Immature natural killer cell (primary cell): ENCODE measurements at places on chromosomes 4 and X. TPM values are rescaled to one million over a fixed set of nuclear protein-coding genes. Genes with fewer than 3 reads are reported as not detected.

The DUX4 gene
- polyA plus RNA-seq, result not detected

DNA sequence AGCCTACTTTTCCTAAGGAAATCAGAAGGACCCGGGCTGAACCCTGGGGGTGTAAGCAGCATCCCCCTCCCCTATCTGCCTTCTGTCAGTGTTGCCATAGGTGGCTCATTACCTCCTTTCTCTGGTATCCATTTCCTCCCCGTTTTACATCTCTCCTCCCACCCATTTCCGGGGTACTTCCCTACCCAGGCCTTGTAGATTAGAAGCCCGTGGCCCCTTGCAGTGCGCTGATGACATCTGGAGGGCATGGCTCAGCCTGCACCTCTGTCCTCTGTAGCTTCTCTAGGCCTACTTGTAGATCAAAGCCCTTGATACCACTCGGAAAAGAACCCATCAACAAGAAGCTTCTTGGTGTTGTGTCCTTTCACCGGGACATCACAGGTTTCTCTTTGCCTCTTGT is 71.8 kb downstream of the NBDY start:
- peak overlapping the region; percentile 70 for H3K27ac ChIP-seq
- DNase-seq, result no peak
- no peak overlapping the region for H3K4me3 ChIP-seq

GRCh38 chr4:40617872-40618271 is 11.8 kb downstream of the RBM47 start:
- H3K27ac ChIP-seq, result no peak overlapping the region
- no peaks in the 10 kb centered on the region for H3K36me3 ChIP-seq
- H3K4me3 ChIP-seq, result no peak overlapping the region
- peaks cover 4% of the 10 kb centered on the region for H3K4me1 ChIP-seq
- no peak for DNase-seq

DNA sequence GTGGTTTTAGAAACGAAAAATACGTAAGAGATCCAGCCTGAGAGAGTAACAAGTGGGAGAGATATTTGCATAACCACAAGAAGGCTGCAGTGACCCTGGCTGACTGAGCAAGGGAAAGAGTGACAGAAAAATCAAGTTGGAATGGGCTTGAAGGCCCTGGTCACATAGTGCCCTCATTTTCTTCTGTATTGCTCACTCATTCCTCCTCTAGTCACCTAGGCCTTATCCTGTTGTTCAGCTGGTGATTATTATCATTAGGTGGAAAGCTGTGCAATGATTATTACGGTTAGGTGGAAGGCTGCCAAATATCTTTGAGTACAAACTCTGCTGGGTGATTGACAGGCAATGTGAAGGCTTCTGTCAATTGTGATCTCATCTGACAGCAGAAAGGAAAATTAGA is 2384.1 kb downstream of the PCDH7 start:
- H3K27ac ChIP-seq, result no peak overlapping the region
- no peaks in the 10 kb centered on the region for H3K27me3 ChIP-seq
- H3K36me3 ChIP-seq, result peaks cover 7% of the 10 kb centered on the region
- H3K4me1 ChIP-seq, result no peaks in the 10 kb centered on the region
- H3K4me3 ChIP-seq, result no peak overlapping the region
- no peak for DNase-seq

DNA sequence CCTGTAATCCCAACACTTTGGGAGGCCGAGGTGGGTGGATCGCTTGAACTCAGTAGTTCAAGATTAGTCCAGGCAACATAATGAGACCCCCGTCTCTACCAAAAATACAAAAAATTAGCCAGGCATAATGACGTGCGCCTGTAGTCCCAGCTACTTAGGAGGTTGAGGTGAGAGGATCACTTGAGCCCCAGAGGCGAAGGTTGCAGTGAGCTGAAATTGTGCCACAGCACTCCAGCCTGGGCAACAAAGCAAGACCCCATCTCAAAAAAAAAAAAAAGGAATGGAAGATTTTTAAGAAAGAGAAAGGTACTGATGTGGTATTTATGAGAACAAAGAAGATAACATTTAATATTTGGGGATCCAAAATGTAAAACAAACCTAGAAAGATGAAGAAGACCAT is 27.0 kb upstream of the NMU start:
- H3K27ac ChIP-seq, result no peak overlapping the region
- H3K4me1 ChIP-seq, result no peaks in the 10 kb centered on the region
- H3K27me3 ChIP-seq, result no peaks in the 10 kb centered on the region
- H3K4me3 ChIP-seq, result no peak overlapping the region
- no peaks in the 10 kb centered on the region for H3K36me3 ChIP-seq
- DNase-seq, result no peak

The SUPT20HL2 gene
- polyA plus RNA-seq, result not detected

The GAGE12F gene
- polyA plus RNA-seq, result not detected

The CXorf49 gene
- polyA plus RNA-seq, result not detected

DNA sequence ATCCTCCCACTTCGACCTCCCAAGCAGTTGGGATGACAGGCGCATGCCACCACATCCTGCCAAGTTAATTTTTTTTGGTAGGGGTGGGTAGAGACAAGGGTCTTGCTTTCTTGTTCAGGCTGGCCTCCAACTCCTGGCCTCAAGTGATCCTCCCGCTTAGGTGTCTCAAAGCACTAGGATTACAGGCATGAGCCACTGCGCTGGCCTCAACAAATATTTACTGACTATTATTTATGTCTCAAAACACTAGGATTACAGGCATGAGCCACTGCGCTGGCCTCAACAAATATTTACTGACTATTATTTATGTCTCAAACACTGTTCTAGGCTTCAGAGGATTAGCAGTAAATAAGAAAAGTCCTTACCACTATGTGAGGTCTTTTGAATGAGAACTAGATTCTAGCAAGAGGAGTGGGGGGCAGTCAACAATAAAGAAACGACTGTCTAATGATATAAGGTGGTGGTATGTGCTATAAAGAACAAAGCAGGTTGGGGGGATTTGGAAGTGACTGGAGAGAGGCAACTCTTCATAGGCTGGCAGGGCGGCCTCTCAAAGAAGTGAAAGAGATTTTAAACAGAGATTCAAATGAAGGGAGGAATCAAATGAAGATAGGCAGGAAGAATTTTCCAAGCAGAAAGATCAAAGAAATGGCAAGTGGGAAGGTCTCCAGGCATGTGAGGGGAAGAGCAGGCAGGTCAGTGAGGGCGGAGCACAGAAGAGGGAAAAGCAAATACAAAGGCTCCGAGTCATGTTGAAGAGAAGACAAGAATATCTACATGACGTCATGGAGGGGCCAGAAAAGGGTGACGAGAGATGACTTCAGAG is 12.7 kb upstream of the ACSL1 start:
- H3K4me3 ChIP-seq, result no peak overlapping the region
- H3K4me1 ChIP-seq, result no peaks in the 10 kb centered on the region
- no peak overlapping the region for H3K27ac ChIP-seq
- no peak for DNase-seq

The DGKK gene
- 0.68 TPM for polyA plus RNA-seq

DNA sequence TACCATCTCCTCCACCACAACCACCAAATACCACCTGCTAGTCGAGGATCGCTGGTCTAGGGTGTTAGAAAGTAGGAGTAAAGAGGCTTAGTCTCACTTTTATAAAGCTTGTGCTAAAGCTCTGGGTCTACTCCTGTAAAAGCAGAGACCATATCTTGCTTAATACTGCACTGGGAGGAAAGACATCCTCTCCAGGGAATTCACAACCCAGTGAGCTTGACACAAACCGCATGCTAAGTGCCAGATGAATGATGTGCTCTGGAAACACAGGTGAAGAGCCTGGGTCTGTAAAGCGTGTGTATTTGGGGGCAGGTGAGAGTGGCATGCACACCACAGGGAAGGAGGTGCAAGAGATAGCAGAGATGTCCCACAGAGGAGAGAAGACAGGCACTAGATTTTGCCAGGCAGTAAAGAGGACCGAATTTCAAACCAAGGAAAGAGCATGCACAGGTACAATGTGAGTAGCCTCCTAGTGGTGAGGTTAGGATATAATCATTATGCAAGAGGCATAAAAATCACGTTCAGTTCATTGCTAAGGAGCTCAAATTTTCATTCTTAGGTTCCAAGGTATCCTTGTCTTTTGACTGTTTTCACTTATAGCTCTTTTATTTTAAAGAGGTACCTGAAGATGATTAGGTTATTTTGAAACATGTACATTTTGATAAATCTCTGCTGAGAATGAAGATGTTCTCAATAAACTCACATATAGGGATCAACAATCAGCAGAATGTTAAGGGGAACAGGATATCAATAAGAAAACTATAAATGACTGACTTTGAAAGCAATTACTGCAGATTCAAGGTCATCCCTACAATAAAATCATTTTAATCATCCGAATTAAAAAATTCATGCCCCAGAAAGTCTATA is 20.7 kb downstream of the TAPT1 start:
- no peak for DNase-seq
- peaks cover 39% of the 10 kb centered on the region for H3K4me1 ChIP-seq

The NEUROG2 gene
- polyA plus RNA-seq, result not detected

- H3K27me3 ChIP-seq, result peaks cover 4% of the 10 kb centered on the region
- H3K4me3 ChIP-seq, result no peak overlapping the region
- H3K27ac ChIP-seq, result no peak overlapping the region
- no peak for DNase-seq
- no peaks in the 10 kb centered on the region for H3K36me3 ChIP-seq
Measured at GRCh38 chrX:130714665-130715064, 188.3 kb downstream of the ENOX2 start.

The TAF7L gene
- not detected for polyA plus RNA-seq

DNA sequence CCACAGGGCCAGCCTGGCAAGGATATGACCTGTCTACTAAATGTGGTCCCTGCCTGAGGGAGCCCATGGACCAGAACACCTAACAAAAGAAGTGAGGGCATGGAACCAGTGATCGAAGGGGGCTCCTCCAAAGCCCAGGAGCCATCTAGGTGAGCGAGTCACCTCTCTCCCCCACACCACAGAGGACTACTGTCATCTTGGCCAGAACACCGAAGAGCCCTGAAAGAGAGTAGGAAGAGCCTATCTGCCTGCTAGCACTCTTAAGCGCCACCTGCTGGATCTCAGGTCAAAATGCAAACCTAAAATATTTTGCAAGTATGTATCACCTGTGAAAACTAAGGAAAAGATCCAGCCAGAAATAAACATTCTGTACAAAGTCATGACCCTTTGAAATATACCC is 137.9 kb upstream of the ZXDB start:
- peaks cover 3% of the 10 kb centered on the region for H3K27me3 ChIP-seq
- H3K4me3 ChIP-seq, result no peak overlapping the region
- peak; percentile 2 for DNase-seq
- no peaks in the 10 kb centered on the region for H3K4me1 ChIP-seq

DNA sequence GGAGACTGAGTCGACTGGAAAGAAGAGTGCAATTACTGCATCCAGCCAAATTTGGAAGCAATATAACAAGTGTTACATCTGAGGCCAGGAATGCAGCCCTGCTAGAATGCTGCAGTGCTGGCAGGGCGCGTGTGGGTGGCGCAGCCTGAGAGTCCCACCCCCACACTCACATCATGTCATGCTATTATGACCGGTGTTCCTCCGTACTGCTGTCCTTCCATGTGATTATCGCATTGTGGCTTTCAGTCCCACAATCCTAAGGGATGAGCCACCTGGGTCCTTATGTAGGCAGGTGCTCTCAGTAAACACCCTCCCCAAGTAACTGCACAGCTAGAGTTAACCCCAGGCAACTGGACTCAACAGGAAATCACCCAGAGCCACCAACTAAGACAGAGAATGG is 122.6 kb upstream of the CPEB2 start:
- no peak overlapping the region for H3K4me3 ChIP-seq
- H3K4me1 ChIP-seq, result peaks cover 44% of the 10 kb centered on the region
- no peaks in the 10 kb centered on the region for H3K36me3 ChIP-seq
- no peaks in the 10 kb centered on the region for H3K27me3 ChIP-seq
- no peak for DNase-seq

GRCh38 chrX:107674480-107675364 is 46.4 kb downstream of the PRPS1 start:
- H3K4me3 ChIP-seq, result peak overlapping the region; percentile 70
- DNase-seq, result peak; percentile 54
- H3K27ac ChIP-seq, result peak overlapping the region; percentile 98
- peaks cover 58% of the 10 kb centered on the region for H3K4me1 ChIP-seq
- H3K27me3 ChIP-seq, result peaks cover 33% of the 10 kb centered on the region
- H3K36me3 ChIP-seq, result no peaks in the 10 kb centered on the region

DNA sequence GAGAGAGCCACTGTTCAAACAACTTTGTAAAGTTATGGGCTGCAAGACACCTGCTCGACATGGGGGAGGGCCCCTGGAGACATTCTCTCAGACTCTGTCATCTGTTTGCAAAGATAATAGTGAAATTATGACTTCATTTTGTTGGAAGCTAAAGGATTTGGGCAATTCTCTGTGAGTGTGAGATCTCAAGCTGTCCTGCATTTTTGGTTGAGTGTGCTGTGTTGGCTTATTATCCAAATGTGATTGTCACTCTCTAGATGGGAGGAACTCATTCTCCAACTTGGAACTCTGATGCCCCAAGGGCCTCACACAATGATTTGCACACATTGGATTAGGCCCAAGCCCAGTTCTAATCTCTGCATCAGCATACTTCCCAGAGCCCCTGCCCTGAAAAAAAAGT is 63.7 kb downstream of the STK32B start:
- H3K27me3 ChIP-seq, result peaks cover 4% of the 10 kb centered on the region
- no peak for DNase-seq
- no peaks in the 10 kb centered on the region for H3K36me3 ChIP-seq
- no peak overlapping the region for H3K4me3 ChIP-seq
- H3K27ac ChIP-seq, result no peak overlapping the region

- no peaks in the 10 kb centered on the region for H3K36me3 ChIP-seq
- H3K27me3 ChIP-seq, result no peaks in the 10 kb centered on the region
- no peak for DNase-seq
- H3K4me1 ChIP-seq, result no peaks in the 10 kb centered on the region
Measured at GRCh38 chr4:161252520-161253141, 911.2 kb downstream of the FSTL5 start.

DNA sequence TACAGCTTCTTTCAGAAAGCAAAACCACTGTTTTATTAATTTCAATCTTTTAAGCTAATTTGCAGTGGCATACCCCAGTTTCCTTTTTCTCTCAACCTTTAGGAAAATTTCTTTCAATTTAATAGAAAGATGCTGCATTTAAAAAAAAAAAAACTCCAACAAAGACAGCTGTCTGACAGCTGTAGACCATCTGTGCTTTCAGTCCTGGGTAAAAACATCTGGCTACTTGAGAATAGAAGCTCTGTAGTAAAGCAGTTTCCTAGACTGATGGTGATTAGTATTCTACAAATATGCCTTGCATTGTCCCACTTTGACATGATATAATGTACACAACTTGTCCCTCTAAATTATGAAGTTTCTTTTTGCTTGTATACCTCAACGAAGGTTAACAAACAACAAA is 197.8 kb downstream of the EDA start:
- peaks cover 5% of the 10 kb centered on the region for H3K27me3 ChIP-seq
- H3K36me3 ChIP-seq, result no peaks in the 10 kb centered on the region
- no peak overlapping the region for H3K27ac ChIP-seq

DNA sequence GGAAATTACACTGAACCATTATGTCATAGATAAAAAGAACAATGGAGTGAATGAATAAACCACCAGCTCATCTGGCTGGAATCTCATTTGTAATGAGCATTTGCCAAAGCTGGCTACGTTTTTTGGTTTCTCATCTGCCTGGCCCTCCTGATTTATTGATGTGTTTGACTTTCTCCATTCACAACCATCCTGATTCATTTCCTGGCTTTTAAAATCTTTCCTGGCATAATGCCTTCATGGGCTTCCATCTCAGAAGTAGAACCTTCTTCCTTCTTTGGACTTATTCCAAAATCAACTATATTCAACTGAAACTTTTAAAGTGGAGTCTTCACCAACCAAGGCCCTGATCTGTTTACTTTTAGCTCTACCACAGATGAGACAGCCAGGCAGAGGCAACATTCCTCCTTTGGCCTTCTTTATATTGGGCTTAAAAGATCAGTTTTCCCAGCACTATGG is 36.0 kb upstream of the ARSJ start:
- peaks cover 6% of the 10 kb centered on the region for H3K36me3 ChIP-seq
- no peak overlapping the region for H3K4me3 ChIP-seq
- DNase-seq, result no peak

GRCh38 chr4:107692202-107692601 is 27.8 kb downstream of the PAPSS1 start:
- DNase-seq, result no peak
- no peaks in the 10 kb centered on the region for H3K27me3 ChIP-seq
- H3K27ac ChIP-seq, result no peak overlapping the region
- H3K4me1 ChIP-seq, result no peaks in the 10 kb centered on the region

The CHRDL1 gene
- not detected for polyA plus RNA-seq
